ENCODE measurements at places on chromosomes 3 and 15.

- no peak for DNase-seq
Measured at GRCh38 chr3:42518800-42519567, 16.5 kb downstream of the VIPR1 start.

DNA sequence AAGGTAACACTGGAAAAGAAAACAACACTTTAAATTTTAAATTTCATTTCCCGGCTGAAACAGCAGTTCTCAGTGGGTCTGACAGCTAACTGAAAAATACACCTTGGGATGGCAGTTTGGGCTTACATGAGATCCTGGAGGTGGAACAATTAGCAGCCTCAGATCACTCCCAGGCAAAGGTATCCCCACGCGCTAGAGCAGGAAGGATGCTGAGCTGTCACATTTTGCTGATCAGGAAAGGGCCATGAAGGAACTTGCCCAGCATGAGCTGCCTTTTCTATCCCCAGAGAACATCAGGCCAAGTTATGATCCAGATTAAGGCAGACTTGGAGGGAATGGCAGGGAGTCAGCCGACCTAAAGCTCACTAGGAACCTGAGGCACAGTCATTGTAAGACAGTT is 204.8 kb upstream of the SLC2A2 start:
- no peak for DNase-seq

DNA sequence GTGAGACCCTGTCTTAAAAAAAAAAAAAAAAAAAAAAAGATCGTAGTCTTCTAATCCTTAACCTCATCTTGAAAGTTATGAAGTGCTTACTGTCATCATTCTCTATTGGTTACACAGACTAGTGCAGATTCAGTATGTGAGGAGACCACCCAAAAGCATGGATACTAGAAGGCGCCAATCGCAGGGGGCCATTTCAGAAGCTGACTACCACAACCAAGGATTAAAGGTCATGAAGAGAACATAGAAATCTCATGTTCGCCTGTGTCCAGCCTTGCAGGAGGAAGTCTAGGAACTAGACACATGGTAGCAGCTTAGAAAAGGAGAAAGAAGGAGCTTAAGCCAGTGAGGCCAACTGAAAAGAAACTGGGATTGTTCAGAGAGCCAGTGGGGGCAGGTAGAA is 207.8 kb downstream of the THSD4 start:
- no peak for DNase-seq

GRCh38 chr3:42608581-42608980 is 8.1 kb downstream of the NKTR start:
- no peak for DNase-seq
